ENCODE measurements at places on chromosomes 6 and 20. TPM values are rescaled to one million over a fixed set of nuclear protein-coding genes. Genes with fewer than 3 reads are reported as not detected.

ARMH2 gene
- not detected for total RNA-seq

CTCFL gene
- total RNA-seq = not detected

AGER gene
- 0.15 TPM for total RNA-seq

GPR6 gene
- not detected for total RNA-seq

BANF2 gene
- total RNA-seq = not detected

CUL7 gene
- total RNA-seq = 44.7 TPM

EYA2 gene
- 0.70 TPM for total RNA-seq

TBX18 gene
- 44.2 TPM for total RNA-seq

MEI4 gene
- total RNA-seq = not detected

DCDC2 gene
- total RNA-seq = not detected

OSBPL2 gene
- total RNA-seq = 38.6 TPM

EYS gene
- under 0.01 TPM for total RNA-seq

PAX1 gene
- total RNA-seq = not detected

MLN gene
- not detected for total RNA-seq
